B cell (primary cell): ENCODE measurements at places on chromosomes 12 and 14. TPM values are rescaled to one million over a fixed set of nuclear protein-coding genes. Genes with fewer than 3 reads are reported as not detected.
A peak's percentile ranks its signal among the peaks of the same experiment; 100 is the strongest.

Gene ASPG
- not detected in 2 replicates for total RNA-seq

Gene SIX6
- total RNA-seq, result not detected in 2 replicates

Gene CRIP2
- 6.0 and 9.8 TPM in 2 replicates for total RNA-seq

Gene TMEM179
- not detected in 2 replicates for total RNA-seq

Gene TXNDC16
- total RNA-seq, result 5.2 and 7.0 TPM in 2 replicates

Gene SLIRP
- total RNA-seq, result 30.6 and 33.8 TPM in 2 replicates

Gene USP44
- 7.0 and 7.1 TPM in 2 replicates for total RNA-seq

Gene C12orf50
- total RNA-seq, result 0.10 and 0.22 TPM in 2 replicates

Gene CRY1
- 8.8 and 10.4 TPM in 2 replicates for total RNA-seq

Gene SOX5
- 17.2 and 24.8 TPM in 2 replicates for total RNA-seq

Gene MYF5
- total RNA-seq, result not detected in 2 replicates

- no peak overlapping the region for H3K4me3 ChIP-seq
- peaks cover 9% of the 10 kb centered on the region for H3K4me1 ChIP-seq
- no peaks in the 10 kb centered on the region for H3K36me3 ChIP-seq
- DNase-seq, result no peak
Observed at GRCh38 chr14:93431036-93431670, 414 bp downstream of the UNC79 start.

- H3K27me3 ChIP-seq, result no peaks in the 10 kb centered on the region
- no peaks in the 10 kb centered on the region for H3K36me3 ChIP-seq
- peaks cover 62% of the 10 kb centered on the region for H3K4me1 ChIP-seq
- H3K4me3 ChIP-seq, result peak overlapping the region; percentile 25
Observed at GRCh38 chr14:54712465-54713200, 145.7 kb downstream of the SAMD4A start.

- no peaks in the 10 kb centered on the region for H3K4me1 ChIP-seq
- H3K27me3 ChIP-seq, result no peaks in the 10 kb centered on the region
- no peaks in the 10 kb centered on the region for H3K36me3 ChIP-seq
- H3K4me3 ChIP-seq, result no peak overlapping the region
- H3K27ac ChIP-seq, result no peak overlapping the region
Observed at GRCh38 chr14:86999036-86999435, 993.9 kb downstream of the GALC start.

DNA sequence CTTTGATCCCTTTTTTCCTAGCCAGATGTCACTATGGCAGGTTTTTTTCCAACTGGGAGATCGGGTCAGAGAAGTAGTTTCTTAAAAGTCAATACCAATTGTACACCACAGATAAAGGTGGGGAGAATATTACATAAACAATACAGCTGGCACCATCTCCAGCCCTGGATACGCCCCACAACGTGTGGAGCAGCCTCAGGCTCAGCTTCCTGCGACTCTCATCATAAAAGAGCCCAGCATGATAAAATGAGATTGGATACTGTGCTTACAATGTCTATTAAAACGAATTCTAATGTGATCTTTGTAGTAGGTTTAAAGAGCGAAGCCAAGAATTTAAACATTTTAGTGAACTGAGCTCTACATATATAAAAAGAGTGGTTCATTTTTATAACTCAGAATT, 21.5 kb downstream of the EFCAB11 start:
- no peak overlapping the region for H3K27ac ChIP-seq
- H3K36me3 ChIP-seq, result no peaks in the 10 kb centered on the region
- H3K27me3 ChIP-seq, result no peaks in the 10 kb centered on the region
- no peak overlapping the region for H3K4me3 ChIP-seq

DNA sequence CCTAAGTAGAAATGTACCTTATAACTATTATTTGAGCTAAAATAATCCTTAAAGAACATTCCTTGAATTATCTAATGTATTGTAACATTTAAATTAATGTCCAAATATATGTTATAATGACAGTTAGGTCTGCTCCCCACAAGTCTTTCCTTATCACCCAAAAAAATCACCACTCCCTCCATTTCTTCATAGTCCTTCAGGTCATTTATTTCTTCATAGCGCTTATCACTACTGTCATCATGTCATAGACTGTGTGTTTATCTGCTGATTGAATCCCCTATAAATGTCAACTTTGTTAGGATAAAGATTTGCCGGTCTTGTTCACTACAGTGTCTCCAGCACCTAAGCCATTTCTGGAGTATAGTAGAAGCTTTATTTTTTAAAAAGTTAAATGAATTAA, 12.0 kb downstream of the LUM start:
- H3K4me3 ChIP-seq, result no peak overlapping the region
- H3K4me1 ChIP-seq, result no peaks in the 10 kb centered on the region
- H3K36me3 ChIP-seq, result no peaks in the 10 kb centered on the region
- no peaks in the 10 kb centered on the region for H3K27me3 ChIP-seq
- no peak for DNase-seq

DNA sequence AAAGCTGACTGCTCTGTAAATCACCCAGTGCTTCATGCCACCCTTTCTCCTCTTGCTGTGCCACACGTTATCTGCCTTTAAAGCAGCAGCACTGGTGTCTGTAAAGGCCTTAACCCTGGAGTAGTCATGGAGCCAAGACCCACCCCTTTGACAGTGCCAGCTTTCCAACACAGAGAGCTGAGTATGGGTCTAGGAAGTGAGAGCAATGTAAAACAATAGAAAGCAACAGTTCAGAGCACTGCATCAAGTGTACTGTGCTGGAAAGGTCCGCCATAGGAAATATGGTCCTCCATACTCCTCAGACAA, 139.5 kb downstream of the DAD1 start:
- peaks cover 15% of the 10 kb centered on the region for H3K4me1 ChIP-seq
- DNase-seq, result no peak
- H3K36me3 ChIP-seq, result no peaks in the 10 kb centered on the region
- H3K27ac ChIP-seq, result no peak overlapping the region
- H3K4me3 ChIP-seq, result no peak overlapping the region

GRCh38 chr14:85625925-85626585, 96.1 kb downstream of the FLRT2 start:
- no peak for DNase-seq
- no peaks in the 10 kb centered on the region for H3K36me3 ChIP-seq
- H3K4me1 ChIP-seq, result no peaks in the 10 kb centered on the region
- no peak overlapping the region for H3K27ac ChIP-seq
- H3K4me3 ChIP-seq, result no peak overlapping the region

DNA sequence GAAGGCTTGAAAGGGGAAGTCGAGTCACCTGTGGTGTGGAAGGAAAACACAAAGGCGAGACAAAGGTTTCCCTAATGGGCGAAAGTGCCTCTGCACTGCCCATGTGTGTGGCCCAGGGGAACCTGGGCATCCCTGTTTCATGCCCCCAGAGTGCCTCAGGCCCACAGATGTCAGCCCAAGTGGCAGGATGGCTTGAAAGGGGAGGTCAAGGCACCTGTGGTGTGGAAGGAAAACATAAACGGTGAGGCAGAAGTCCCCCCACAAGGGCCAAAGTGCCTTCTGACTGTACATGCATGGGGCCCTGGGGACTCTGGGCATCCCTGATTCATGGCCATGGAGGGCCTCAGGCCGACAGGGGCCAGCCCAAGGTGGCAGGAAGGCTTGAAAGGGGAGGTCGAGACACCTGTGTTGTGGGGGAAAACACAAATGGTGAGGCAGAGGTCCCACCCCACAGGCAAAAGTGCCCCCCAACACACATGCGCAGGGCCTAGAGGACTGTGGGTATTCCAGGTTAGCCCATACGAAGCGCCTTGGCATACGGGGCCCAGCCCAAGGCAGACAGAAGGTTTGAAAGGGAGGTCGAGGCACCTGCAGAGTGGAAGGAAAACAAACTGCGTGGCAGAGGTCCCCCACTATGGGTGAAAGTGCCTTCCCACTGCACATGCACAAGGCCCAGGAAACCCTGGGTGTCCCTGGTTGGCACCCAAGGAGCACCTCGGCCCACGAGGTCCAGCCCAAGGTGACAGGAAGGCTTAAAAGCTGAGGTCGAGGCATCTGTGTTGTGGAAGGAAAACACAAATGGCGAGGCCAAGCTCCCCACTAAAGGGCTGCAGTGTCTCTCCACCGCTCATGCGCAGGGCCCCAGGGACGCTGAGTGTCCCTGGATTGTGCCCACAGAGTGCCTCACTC, 382.3 kb downstream of the ALG10 start:
- no peaks in the 10 kb centered on the region for H3K4me1 ChIP-seq
- no peak overlapping the region for H3K4me3 ChIP-seq
- DNase-seq, result no peak
- no peaks in the 10 kb centered on the region for H3K27me3 ChIP-seq
- H3K27ac ChIP-seq, result no peak overlapping the region
- no peaks in the 10 kb centered on the region for H3K36me3 ChIP-seq

- H3K36me3 ChIP-seq, result peaks cover 11% of the 10 kb centered on the region
- no peaks in the 10 kb centered on the region for H3K27me3 ChIP-seq
- peak overlapping the region; percentile 82 for H3K27ac ChIP-seq
- peak; percentile 62 for DNase-seq
- H3K4me3 ChIP-seq, result no peak overlapping the region
Observed at GRCh38 chr12:65209655-65210043, 40.3 kb downstream of the LEMD3 start.

DNA sequence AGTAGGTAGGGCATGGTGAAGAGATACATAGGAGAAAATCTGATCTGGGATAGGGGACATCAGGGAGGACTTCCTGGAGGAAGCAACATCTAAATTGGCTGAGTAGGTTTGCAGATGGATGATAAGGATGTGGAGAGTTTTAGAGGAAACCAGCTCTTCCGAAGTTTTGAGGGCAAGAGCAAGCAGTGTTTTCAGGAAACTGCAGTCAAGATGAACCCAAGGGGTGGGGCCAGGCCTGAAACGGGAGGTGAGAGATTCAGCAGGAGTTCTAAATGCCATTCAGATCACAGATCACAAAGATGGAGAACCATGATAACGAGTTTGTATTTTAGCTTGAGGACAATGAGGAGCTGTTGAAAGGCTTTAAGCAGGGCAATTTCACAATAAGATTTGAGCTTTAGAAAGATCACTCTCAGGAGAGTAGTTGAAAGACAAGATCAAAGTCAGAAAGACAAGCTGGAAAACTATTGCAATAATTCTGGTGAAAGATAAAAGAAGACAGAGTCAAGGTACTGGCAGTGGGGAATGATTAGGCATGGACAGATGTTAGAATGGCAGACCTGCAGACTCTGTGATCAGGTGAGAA, 70.1 kb upstream of the PLXNC1 start:
- peaks cover 7% of the 10 kb centered on the region for H3K27me3 ChIP-seq
- no peaks in the 10 kb centered on the region for H3K36me3 ChIP-seq
- no peaks in the 10 kb centered on the region for H3K4me1 ChIP-seq
- H3K4me3 ChIP-seq, result no peak overlapping the region
- H3K27ac ChIP-seq, result no peak overlapping the region
- no peak for DNase-seq

DNA sequence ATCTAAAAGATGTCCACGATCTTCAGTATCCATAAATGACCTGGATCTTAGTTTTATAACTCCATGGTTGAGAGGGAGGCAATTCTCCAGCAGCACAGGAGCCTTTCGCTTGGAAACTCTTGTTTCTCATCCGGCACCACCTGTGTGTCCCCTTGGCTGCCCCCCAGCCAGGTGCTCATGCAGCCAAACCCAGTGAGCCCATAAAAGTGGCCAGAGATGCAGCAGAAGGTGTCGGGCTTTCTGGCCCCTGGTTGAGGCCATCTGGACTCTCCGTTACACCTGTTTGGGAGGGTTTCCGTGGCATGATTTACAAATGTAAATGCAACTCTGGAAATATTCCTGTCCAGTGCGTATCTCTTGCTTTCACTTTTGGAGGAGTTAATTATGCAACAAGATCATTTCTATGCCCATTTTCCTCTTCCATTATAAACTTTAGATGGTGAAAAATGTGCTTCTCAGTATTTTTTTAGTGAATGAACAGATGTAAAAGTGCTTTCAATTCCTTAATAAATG, 291.1 kb downstream of the DIO2 start:
- no peaks in the 10 kb centered on the region for H3K36me3 ChIP-seq
- no peaks in the 10 kb centered on the region for H3K4me1 ChIP-seq
- no peaks in the 10 kb centered on the region for H3K27me3 ChIP-seq
- H3K27ac ChIP-seq, result no peak overlapping the region

DNA sequence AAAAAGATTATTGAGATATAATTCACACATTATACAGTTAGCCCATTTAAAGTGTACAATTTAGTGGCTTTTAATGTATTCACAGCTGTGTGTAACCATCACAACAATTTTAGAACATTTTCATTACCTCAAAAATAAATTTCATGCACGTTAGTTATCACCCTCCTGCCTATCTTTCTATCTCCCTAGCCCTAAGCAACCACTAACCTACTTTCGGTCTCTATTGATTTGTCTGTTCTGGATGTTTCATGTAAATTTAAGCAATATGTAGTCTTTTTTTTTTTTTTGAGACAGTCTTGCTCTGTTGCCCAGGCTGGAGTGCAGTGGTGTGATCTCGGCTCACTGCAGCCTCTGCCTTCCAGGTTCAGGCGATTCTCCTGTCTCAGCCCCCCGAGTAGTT, 439.4 kb downstream of the PCNX1 start:
- no peaks in the 10 kb centered on the region for H3K36me3 ChIP-seq
- no peak overlapping the region for H3K4me3 ChIP-seq
- H3K27me3 ChIP-seq, result no peaks in the 10 kb centered on the region

GRCh38 chr12:91240386-91241095, 57.9 kb upstream of the DCN start:
- no peaks in the 10 kb centered on the region for H3K36me3 ChIP-seq
- H3K4me1 ChIP-seq, result no peaks in the 10 kb centered on the region
- no peak overlapping the region for H3K4me3 ChIP-seq

DNA sequence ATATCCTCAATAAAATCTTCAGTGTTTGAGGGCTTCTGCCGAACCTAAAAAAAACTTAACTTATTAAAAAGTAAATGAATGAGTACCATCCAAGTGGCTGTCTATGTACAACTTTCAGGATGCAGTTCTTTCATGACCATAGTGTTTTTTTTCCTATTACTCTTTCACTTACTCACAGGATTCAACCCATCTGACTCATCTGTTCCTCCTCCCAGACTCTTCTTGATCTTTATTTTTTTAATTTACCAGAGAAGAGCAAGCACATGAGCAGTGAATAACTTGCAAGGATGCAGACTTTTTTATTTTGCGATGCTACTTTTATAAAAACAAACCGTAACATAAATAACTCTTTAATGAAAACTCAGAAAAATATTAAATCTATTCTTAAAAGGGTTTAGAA, 24.5 kb downstream of the RECQL start:
- H3K36me3 ChIP-seq, result peaks cover 3% of the 10 kb centered on the region
- DNase-seq, result no peak
- H3K27me3 ChIP-seq, result no peaks in the 10 kb centered on the region

DNA sequence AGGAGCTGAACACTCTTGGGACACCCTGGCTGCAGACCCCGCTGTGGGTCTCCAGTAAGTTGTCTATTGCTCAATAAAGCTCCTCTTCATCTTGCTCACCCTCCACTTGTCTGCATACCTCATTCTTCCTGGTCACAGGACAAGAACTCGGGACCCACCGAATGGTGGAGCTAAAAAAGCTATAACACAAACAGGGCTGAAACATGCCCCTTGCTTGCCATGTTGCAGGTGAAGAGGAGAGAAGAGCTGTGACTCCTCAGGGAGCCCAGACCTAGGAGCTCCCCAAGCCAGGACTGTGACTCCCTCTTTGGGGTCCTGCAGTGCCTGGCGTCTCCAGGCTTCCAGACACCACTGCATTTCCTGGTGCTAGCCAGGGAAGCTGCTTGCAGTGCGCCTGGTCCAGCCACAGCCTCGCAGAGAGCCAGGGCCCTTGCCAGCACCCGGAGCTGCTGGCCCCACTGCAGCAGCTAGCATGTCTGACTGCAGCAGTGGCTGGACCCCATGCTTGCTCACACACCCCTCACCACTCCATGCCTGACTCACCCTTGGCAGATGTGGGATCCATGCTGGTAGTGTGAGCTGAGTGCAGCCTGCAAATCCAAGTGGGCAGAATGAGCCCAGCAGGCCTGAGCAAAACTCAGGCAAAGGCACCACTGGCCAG, 37.1 kb upstream of the OR5AU1 start:
- no peak overlapping the region for H3K4me3 ChIP-seq
- no peaks in the 10 kb centered on the region for H3K36me3 ChIP-seq
- peaks cover 16% of the 10 kb centered on the region for H3K4me1 ChIP-seq

GRCh38 chr14:100342195-100342594, 19.1 kb downstream of the SLC25A47 start:
- no peak overlapping the region for H3K27ac ChIP-seq
- no peaks in the 10 kb centered on the region for H3K27me3 ChIP-seq
- H3K4me1 ChIP-seq, result peaks cover 22% of the 10 kb centered on the region
- no peak overlapping the region for H3K4me3 ChIP-seq
- no peak for DNase-seq
